ENCODE measurements at places on chromosomes 11 and 22. TPM values are rescaled to one million over a fixed set of nuclear protein-coding genes. Genes with fewer than 3 reads are reported as not detected.

GRCh38 chr11:100726680-100727079 is 39.6 kb downstream of the ARHGAP42 start:
- no peak for DNase-seq

Gene GGTLC2
- not detected for total RNA-seq

Gene MEI1
- 28.8 TPM for total RNA-seq

- DNase-seq = no peak
Measured at GRCh38 chr11:79371152-79371551, 69.7 kb downstream of the TENM4 start.

Gene GRM5
- not detected for total RNA-seq

Gene MIAT
- total RNA-seq = 5.1 TPM

- DNase-seq = peak; percentile 27
Measured at GRCh38 chr11:113242767-113243397, 71.5 kb upstream of the TTC12 start.

Gene TMEM223
- total RNA-seq = 9.4 TPM

- DNase-seq = no peak
Measured at GRCh38 chr11:114079511-114080065, 20.1 kb downstream of the ZBTB16 start.

DNA sequence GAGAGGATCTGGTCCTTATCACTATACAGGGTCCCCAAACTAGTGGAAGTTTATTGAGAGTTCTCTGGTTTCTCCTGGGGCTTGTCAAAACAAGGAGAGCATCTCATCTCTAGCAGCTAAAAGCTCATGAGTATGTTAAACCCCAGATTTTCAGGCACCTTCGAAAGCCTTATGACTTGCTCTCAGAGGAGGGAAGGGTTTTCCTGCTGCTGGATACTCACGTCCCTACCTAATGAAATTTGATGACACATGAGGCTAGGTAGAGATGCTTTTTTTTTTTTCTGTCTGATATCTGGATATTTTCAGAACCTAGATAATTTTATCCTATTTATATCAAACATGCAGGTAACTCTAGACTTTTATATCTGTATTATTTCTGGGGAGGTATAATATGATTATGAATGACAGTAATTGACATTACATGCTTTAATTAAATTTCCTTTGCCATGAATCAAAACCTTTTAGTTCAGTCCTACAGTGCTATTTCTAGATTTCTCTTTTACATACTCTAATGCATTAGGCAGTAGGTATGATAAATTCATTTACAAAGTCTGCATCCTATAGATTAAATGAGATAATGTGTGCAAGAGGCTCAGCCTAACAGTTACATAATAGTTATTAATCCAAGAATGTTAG is 73.9 kb downstream of the PARVA start:
- no peak for DNase-seq

DNA sequence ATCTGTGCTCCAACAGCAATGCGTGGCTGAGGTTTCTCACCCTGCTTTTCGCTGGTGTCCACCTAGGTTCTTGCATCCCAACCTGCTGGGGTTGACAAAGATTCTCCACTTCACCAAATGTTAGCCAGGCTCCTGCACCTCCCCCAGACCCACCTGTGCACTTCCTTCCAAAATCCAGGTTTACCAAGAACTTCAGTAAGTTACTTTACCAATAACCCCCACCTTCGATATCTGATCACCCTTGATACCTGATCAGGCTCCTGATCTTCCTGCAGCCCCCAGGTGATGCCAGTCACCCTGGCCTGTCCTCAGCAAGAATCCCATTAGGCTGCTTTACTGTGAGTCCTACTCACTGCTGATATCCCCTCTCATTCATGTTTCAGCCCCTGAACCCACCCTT is 1203.4 kb downstream of the TBC1D22A start:
- no peak for DNase-seq

DNA sequence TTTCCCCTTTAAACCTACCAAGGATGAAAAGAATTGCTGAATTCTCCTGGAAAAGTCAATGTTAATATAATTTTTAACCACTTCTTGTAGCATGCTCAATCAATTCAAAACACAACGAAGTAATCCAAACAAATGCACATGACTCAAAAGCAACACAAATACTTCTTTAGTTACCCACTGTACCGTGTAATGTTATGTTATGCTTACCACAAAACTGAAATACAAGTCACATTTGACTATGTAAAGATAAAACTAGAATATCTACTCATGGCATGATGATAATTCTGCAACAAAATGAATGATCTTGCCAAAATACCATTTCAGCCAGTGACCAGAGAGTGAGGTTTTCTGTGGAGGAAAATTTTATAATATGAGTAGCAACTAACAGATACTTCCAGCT is 587.0 kb downstream of the DLG2 start:
- DNase-seq = no peak

GRCh38 chr22:18058371-18059093 is 19.3 kb upstream of the PEX26 start:
- DNase-seq = no peak

Gene OR2AG1
- total RNA-seq = not detected

GRCh38 chr22:31715147-31715778 is 34.7 kb downstream of the PRR14L start:
- no peak for DNase-seq

DNA sequence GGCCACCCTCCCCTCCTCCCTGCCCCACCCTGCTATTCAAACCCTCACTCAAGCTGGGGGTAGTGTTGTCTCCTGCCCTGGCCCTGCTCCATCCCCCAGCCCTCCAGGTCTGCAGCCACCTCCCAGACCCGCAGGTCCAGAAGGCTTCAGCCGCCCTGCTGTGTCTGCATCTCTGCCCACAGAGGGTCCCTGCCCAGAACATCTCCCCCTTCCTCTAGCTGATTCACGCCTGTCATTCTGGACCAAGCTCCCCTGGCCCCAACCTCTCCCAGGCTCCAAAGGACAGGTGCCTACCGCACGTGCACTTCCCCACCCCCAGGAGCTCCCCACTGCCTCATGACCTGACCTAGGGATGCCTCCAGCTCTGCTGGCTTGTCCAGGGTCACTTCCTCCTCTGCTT is 16.0 kb upstream of the SHISAL1 start:
- DNase-seq = no peak

Gene HYLS1
- total RNA-seq = 8.0 TPM

- DNase-seq = no peak
Measured at GRCh38 chr11:119661226-119661625, 67.8 kb downstream of the NECTIN1 start.
